A549 treated with Mapracorat at 1 μM for 4 hours (cell line): ENCODE measurements at places on chromosomes 16 and 17. TPM values are rescaled to one million over a fixed set of nuclear protein-coding genes. Genes with fewer than 3 reads are reported as not detected.

SLC52A1 gene
- 0.42 to 0.97 TPM (median 0.76 TPM) in 5 replicates for total RNA-seq

BCL6B gene
- total RNA-seq = not detected in 5 replicates

KCNH6 gene
- total RNA-seq = not detected in 5 replicates

FOXL1 gene
- 1.2 to 2.0 TPM (median 1.8 TPM) in 5 replicates for total RNA-seq
